ENCODE measurements at places on chromosomes 7 and 10.

GRCh38 chr10:98667081-98667480 is 220.3 kb upstream of the HPS1 start:
- no peak for DNase-seq

- DNase-seq, result no peak
Measured at GRCh38 chr10:31033147-31033546, 1.5 kb upstream of the ZNF438 start.

GRCh38 chr7:12705878-12706277 is 18.4 kb downstream of the ARL4A start:
- no peak for DNase-seq

DNA sequence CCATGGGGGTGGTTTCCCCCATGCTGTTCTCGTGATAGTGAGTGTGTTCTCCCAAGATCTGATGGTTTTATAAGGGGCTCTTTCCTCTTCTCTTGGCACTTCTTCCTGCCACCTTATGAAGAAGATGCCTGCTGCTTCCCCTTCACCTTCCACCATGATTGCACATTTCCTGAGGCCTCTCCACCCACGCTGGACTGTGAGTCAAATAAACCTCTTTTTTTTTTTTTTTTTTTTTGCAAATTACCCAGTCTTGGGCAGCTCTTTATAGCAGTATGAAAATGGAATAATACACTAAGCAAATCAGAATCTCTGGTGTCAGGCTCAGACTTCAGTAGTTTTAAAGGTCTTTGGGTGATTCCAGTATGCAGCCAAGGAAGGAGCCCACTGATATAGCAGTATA is 28.2 kb downstream of the TAS2R41 start:
- DNase-seq, result no peak

GRCh38 chr7:151107882-151108281 is 21.6 kb downstream of the AGAP3 start:
- no peak for DNase-seq

- DNase-seq, result no peak
Measured at GRCh38 chr7:156604836-156605695, 35.5 kb upstream of the RNF32 start.

DNA sequence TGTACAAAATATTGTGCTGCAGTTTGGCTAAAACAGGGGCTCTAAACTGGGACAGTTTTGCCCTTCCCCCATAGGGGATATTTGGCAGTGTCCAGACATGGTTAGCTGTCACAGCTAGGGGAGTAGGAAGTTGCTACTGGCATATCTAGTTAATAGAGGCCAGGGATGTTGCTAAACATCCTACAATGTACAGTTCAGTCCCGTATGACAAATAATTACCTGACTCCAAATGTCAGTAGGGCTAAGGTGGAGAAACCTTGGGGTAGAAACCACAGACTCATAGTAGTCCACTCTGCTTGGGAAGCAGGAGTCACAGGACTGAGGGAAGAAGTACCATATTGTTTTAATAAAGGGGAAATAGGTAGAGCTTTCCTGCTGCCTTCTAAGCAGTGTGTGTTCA is 39.8 kb downstream of the WBP1L start:
- no peak for DNase-seq

- no peak for DNase-seq
Measured at GRCh38 chr10:101030496-101031127, 317 bp downstream of the PDZD7 start.

GRCh38 chr7:141704741-141705140 is 2.8 kb upstream of the DENND11 start:
- no peak for DNase-seq

DNA sequence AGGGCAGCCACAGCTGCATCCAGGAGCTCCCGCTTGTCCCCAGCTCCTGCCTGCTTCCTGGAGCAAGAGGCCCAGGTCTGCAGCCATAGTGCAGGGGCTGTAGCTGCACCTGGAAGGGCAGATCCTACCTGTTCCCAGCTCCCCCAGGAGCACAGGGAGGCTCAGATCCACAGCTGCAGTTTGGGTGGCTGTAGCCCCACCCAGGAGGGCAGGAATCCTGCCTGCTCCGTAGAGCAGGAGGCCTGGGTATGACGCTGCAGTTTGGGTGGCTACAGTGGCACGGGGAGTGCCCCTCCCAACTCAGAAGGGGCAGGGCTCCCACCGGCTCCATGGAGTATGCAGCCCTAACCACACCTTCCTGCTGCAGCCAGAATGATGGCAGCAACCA is 26.7 kb upstream of the CDCA7L start:
- DNase-seq, result no peak

GRCh38 chr7:101593556-101593955 is 35.5 kb downstream of the MYL10 start:
- no peak for DNase-seq

DNA sequence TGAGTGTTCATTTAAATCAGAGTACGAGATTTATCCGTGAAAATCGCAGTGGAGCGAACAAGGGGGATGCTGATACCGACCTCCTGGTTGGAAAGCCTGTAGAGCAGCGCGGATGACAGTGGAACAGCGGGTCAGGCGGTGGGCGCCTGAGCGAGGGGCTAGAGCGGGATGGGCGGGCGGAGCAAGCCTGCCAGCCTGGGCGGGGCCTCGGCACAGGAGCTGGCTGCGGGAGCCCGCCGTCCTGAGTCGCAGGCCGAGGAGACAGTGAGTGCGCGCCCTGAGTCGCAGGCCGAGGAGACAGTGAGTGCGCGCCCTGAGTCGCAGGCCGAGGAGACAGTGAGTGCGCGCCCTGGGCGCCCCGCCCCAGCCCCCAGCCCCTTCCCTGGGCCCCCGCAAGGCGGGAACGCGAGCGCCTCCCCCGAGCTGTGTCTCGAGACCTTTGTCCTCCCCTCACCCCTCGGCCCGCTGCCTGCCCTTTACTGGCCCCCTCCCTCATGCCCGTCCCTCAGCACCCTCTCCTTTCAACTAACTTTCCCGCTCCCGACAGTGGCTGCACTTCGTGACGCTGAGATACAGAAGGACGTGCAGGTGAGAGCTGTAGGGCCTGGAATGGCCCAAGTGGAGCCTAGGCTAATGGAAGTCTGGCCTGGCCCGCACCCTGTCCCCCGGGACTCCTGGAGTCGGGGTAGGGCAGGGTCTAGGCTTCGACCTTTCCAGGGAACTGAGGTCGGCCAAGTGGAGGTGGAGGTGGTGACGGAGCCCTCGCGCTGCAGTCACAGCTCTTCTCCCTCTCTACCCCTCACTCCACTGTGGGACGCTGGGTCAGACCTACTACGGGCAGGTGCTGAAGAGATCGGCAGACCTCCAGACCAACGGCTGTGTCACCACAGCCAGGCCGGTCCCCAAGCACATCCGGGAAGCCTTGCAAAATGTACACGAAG is at the start of gene AS3MT:
Gene AS3MT (plus strand): TSS at position 213 of the 941 bp plus-strand sequence. CDS start 123 bp downstream, at position 336.
- no peak for DNase-seq

GRCh38 chr10:71572962-71573361 is 146.6 kb downstream of the C10orf105 start:
- DNase-seq, result no peak

GRCh38 chr10:116848032-116848943 is 1.0 kb upstream of the ENO4 start:
- DNase-seq, result no peak

DNA sequence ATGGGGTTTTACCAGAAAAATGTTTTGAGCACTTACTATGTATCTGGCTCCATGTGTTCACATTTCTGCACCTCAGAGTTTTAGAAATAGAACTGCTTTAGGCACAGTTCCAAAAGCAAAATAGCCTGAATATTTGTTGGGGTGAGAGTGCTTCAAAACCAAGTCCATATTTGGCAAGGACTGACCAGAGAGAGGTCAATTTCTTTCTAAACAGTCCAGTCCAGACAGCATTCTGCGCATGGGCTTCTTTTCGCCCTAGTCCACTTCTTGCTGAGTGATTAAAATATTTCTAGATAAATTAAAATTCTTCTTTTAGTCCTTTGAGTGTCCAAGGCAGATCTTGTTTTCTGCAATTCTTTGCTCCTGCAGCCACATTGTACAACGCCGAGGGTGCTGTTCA is 427.0 kb downstream of the PHTF2 start:
- no peak for DNase-seq

- DNase-seq, result peak; percentile 73
Measured at GRCh38 chr7:150988230-150989226, 2.3 kb upstream of the NOS3 start.

DNA sequence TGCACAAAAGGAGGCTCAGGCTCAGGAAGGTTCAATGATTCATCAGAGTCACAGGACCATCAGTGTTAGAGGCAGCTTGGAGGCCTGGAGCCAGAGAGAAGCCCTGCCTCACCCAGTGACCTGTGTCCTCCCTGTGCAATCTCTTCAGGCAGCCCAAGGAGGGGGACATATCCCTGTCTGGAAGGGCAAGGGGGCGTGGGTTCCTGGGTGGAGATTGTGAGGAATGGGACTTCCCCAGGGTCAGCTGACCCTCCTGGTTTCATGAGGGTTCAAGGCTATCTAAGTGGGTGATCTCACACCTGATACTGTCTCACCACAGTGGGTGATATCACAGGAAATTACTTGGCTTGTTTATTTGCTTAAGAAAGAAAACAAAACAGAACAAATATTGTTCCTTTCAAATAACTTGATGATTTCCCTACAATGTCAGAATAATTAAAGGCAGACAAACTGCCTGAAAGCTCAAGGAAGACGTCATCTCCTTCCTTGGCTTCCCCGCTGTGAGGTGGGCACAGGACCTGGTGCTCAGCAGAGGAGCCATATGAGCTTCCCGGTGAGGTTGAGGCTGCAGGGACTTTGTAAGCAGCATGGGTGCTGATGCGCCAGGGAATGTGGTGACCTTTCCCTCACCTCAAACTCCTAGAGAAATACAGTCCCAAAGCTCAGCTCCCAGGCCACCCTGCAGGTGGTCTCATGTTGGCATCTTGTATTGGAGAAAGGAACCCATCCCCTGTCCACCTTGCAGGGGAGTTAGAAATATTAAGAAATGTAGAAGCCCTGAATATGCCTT is 763.2 kb downstream of the GRID1 start:
- DNase-seq, result no peak

DNA sequence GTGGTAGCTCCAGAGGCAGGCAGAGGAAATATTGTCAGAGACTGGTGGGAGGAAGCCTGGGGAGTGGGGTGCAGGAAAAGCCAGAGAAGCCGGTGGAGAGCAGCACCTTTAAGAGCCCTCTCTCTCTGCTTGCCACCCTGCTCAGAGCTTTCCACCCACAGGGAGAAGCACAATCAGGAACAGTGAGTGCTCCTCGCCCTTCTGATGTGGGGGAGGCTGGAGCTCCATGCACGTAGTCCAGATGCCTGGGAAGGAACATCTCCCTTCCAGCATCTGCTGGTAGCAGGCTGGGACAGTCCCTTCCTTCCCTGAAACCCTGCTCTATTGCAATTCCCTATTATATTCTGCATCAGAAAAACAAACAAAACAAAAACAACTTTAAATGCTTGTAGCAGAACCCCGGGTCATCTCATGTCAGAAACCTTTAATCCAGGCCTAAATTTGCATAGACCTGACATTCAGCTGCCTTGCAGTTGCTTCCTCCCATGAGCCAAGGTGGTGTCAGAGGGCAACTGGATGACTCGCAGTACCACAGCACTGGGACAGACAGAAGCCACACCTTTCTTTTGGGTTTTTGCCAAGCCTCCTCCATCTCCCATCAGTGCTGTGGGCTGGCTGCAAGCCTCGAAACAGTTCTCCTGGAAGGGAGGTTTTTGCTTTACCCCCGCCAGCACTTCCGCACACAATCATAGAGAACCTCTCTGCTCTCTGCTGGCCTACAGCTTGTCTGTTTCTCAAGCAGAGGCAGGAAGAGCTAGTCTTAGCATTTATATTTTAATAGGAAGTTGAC is 13.1 kb downstream of the AVPI1 start:
- no peak for DNase-seq

DNA sequence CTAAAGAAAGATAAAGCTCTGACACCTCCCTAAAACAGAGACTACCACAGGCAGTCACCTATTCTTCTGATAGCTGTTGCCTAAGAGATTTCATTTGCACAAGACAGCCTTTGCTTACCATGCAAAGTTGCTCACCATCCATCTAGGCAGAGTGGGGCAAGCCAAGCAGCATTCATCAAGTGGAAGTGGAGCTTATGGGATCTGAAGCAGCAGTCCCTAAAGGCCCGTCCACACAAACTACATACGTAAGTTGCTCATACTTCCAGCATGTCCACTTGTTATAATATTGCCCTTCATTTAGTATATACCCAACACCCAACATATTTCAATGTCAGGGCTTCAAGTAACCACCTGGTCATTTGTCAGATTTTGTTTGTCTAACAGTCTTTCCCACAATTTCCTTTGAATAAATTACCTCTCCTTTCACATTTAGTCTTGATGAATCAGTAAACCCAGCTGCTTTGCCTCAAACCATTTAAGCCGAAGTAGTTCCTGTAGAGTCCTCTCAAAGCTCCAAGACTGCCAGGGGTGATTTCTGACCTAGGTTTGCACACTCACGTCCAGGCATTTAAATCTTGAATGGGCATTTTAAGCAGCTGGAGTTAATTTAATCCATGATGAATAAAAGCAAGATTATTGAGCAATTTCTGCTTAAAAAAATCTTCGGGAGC is 67.9 kb downstream of the ATAD1 start:
- DNase-seq, result no peak

DNA sequence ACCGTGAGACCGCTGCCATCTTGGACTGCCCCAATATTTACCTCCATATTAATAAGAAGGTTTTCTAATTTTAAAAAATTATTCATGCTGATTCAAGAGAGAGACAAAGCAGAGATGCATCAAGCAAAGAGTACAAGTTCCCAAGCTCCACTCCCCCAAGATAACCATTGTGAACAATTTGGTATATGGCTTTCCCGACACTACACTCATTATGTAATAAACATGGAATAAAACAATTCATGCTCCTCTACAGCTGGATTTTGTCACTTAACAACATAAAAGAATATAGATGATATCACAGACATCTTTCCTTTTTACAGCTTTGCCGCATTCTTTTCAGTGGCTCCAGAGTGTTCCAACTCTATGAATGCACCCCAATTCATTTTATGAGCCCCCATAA is 307.6 kb downstream of the FGFR2 start:
- DNase-seq, result no peak

DNA sequence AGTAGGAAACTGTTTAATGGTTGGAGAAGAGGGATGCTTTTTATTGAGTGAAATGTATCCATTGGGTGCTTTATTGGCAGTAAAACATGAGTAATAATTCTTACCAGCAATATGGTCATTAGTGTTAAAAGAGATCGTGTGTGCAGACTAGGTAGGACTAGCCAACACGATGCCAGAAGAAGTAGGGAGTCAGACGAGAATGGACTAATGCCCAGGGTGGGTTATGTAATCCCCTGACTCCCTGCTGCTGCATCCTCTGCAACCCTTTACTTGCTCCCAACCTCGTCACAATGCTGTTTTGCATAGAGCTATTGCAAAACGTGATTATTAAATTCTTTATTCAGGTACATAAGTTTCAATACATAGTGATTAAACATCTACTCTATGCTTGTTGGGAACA is 1213.7 kb downstream of the GATA3 start:
- no peak for DNase-seq

DNA sequence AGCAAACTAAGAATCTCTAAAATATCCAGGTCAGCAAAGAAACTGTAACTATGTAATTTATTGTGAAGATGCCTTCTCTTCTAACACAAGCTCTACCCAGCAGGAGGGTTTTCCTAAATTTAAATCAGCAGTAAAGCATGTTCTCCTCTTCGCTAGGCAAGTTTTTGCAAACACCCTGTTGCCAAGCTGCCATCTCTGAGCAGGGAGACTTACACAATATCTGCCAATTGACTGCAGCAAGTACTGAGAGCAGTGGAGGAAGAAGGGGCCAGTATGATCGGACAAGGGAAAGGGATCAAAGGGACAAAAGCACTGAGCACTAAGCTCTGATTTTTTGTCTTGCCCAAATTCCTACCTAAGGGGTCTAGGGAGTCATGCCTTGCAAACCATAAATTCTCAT is 16.0 kb upstream of the LANCL2 start:
- DNase-seq, result no peak
